ENCODE measurements at places on chromosomes 2 and 18.

DNA sequence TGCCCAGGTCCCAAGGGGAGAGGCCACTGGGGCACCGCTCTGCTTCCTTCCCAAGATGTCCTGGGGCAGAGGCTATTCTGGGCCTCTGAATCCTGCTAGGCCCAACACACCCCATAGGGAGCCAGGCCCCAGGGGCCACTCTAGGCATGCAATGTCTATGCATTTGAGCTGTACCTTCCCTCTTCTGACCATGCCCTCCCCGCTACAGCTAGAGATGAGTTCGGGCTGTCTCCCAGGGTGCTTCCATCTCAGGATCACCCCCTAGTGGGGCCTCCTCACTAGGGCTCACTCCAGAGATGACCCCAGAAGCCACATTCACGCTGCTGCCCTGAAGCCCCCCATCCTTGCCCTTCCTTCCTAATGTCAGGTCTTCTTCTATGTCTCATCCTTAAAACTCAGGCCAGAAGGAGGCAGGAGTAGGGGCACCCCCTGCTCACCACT lies 54.4 kb downstream of the TNS1 start:
- no peak for DNase-seq

GRCh38 chr18:9019135-9019534 lies 83.4 kb upstream of the NDUFV2 start:
- no peak for DNase-seq

- no peak for DNase-seq
Observed at GRCh38 chr2:46966576-46966975, 51.0 kb upstream of the MCFD2 start.

GRCh38 chr2:107735201-107735600 lies 91.5 kb upstream of the RGPD4 start:
- no peak for DNase-seq

- DNase-seq: no peak
Observed at GRCh38 chr2:98948956-98949739, 13.1 kb upstream of the CRACDL start.

- no peak for DNase-seq
Observed at GRCh38 chr2:34332813-34333212, 733.7 kb upstream of the FAM98A start.

- DNase-seq: no peak
Observed at GRCh38 chr2:10507106-10507505, 59.0 kb upstream of the ODC1 start.

GRCh38 chr2:163633291-163633690 lies 102.5 kb downstream of the FIGN start:
- no peak for DNase-seq

DNA sequence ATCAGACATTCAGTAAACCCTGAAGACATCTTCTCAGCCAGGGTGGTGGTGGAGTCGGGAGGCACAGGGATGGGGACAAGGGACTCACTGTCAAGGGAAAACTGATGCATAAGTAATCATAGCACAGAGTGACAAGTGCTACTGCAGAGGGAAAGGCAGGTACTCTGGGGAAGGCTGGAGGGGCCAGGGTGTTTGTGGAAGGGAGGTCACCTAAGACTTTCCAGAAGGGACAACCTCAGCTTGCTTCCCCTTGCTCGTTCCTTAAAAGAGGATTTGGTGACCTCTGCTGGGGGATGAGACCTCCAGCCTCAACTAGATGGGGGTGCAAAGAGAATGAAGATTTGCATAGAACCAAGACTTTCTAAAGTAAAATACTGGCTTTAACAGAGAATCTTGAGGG lies 99.5 kb downstream of the SLC4A3 start:
- peak; percentile 35 for DNase-seq

DNA sequence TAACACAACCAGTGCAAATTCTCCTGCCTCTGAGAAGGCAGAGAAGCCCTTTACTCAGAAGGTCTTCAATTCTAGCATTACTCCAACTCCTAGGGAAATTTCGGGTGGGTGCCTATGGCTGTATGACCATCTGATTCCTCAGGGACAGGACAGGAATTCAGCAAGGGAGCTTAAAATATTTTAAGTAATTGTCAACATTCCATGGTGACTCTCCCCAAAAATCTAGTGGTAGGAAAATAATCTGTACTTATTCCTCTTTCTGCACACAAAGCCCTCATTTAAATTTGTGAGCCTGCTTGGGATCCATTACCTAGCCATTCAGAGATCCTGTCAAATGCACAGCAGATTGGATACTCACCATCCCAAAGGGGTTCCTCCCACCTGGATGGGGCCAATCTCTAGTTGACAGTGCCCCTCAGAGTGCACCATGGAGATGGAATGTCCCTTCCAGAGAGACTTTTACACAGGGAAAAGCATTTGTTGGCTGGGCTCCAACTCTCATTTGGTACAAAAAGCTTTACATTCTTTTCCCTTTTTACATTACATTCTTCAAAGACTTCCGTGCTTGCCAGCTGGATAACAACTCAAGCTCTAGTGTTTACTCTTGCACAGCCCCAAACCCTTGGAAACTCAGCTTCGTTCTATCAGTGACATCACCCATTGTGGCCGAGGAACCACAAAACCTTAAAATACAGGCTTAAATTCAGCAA lies 3.1 kb upstream of the TMEM150A start:
- DNase-seq: peak; percentile 84

GRCh38 chr2:58562276-58562675 lies 321.2 kb upstream of the FANCL start:
- peak; percentile 45 for DNase-seq

GRCh38 chr2:216012133-216012829 lies 1.1 kb downstream of the MREG start:
- DNase-seq: peak; percentile 38

Data from EL (cell line).